Activated CD4-positive, CD25-positive, alpha-beta regulatory T cell treated with anti-CD3 and anti-CD28 coated beads, Interleukin-2, amount 50 U/mL, for 24 hours (primary cell): ENCODE measurements at places on chromosomes 11 and 22.

GRCh38 chr22:50184004-50184901 lies 1.5 kb upstream of the TRABD start:
- no peak for ATAC-seq

GRCh38 chr11:82003671-82004515 lies 729.8 kb downstream of the FAM181B start:
- no peak for ATAC-seq

GRCh38 chr11:6328321-6328720 lies 8.0 kb upstream of the CAVIN3 start:
- ATAC-seq, result no peak

GRCh38 chr11:72737336-72737735 lies 14.9 kb downstream of the ARAP1 start:
- ATAC-seq, result no peak

GRCh38 chr11:108931168-108931567 lies 266.3 kb downstream of the DDX10 start:
- no peak for ATAC-seq

- peak; percentile 82 for ATAC-seq
These were observed 58.3 kb downstream of the MRTFA start for GRCh38 chr22:40578171-40578570.
